ENCODE measurements at places on chromosomes 3 and 15. TPM values are rescaled to one million over a fixed set of nuclear protein-coding genes. Genes with fewer than 3 reads are reported as not detected.

The MEIS2 gene
- total RNA-seq = 10.9 TPM

The GORASP1 gene
- 17.9 TPM for total RNA-seq

The FOXL2 gene
- 0.26 TPM for total RNA-seq

The POLQ gene
- 1.3 TPM for total RNA-seq

The LMAN1L gene
- under 0.01 TPM for total RNA-seq

The ITGB5 gene
- total RNA-seq = 141 TPM

The CLSTN2 gene
- under 0.01 TPM for total RNA-seq

The PIERCE2 gene
- 1.8 TPM for total RNA-seq

Data from bronchial epithelial cell (primary cell).